ENCODE measurements at places on chromosomes 13 and 19.

GRCh38 chr19:38661996-38662395 lies 14.5 kb downstream of the ACTN4 start:
- DNase-seq = no peak

DNA sequence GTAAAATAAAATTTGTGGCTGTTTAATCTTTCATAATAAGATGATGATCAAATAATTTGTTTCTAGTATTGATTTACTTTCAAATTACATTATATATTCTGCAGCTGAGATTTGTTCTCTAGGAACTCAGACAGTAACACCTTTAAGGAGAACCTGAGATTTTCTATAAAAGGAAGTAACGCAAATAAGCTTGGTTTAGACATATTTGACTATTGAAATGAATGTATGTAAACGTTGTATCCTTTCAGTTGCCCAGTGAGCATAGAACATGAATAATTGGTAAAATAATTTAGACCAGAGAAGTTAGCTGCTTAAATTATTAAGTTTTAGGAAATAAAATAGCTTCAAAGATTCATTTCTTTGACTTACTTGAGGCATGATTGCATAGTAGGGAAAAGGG lies 3.1 kb downstream of the CDK8 start:
- DNase-seq = no peak

GRCh38 chr19:38062959-38063761 lies 156.2 kb downstream of the SIPA1L3 start:
- DNase-seq = peak; percentile 71

DNA sequence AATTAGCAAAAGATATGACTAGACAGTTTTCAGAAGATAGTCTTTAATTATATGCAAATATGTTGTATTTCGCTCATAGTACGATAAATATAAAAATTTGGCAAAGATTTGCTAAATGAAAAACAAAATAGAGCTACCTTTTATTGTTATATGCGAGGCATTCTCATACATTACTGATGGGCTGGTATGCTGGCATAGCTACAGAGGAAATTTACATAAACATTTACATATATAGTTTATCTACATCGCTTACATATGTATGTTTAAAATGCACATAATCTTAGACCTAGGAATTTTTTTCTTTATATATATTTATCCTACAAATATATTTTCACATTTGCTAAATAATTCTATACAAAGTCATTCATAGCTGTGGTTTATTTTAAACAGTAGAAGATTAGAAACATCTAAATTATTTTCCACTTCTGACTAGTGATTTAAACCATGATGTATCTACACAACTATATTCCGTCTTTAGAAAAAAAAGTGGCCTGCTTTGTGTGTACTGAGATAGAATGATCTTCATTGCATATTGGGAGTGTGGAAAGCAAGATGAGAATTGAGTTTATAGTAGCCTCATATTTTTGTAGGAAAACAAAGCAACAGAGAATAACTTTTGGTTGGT lies 1345.0 kb upstream of the SLC10A2 start:
- no peak for DNase-seq

- no peak for DNase-seq
Measured at GRCh38 chr19:38661136-38661535, 13.7 kb downstream of the ACTN4 start.

GRCh38 chr19:2997720-2998119 lies 20.4 kb downstream of the TLE6 start:
- DNase-seq = no peak

DNA sequence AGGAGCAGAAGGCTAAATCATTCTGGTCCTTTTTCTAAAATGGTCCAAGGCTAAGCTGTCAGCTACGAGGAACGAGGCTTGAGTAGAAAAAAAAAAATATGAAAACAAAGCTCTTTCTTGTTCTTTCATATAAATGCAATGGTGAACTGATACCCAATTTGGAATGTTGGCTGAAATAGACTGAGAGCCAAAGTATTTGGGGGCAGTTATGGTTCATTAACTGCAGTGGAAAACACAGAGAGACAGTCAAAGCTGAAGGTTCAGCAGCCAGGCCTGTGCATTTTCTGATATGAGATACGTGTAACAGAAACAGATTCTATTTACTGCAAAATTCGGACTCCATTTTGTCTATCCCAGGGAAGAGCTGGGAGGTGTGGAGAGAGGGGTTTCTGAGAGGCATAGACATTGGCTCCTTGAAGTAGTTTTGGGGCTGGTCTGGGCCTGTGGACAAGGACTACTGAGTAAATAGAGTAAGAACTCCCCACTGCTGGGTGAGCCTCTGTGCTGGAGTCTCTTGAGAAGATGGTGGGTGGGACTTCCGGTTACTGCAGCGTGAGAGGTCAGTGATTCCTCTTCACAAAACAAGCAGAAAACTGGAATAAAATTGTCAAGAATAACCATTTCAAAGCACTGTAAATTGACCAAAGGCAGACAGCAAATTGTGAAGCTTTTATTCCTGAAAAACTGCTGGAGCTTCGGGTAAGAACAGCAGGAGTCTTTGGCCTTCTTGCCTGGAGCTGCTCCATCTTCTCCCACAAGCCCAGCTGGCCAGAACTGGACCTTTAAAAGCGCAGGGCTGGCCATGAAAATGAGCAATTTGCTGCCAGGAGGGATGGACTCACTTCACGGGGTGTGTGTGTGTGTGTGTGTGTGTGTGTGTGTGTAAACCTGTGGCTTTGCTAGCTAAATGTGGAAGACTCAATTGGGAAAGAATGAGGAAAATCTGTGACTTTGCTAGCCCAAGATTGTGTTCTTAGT lies 43.1 kb upstream of the CNMD start:
- no peak for DNase-seq

DNA sequence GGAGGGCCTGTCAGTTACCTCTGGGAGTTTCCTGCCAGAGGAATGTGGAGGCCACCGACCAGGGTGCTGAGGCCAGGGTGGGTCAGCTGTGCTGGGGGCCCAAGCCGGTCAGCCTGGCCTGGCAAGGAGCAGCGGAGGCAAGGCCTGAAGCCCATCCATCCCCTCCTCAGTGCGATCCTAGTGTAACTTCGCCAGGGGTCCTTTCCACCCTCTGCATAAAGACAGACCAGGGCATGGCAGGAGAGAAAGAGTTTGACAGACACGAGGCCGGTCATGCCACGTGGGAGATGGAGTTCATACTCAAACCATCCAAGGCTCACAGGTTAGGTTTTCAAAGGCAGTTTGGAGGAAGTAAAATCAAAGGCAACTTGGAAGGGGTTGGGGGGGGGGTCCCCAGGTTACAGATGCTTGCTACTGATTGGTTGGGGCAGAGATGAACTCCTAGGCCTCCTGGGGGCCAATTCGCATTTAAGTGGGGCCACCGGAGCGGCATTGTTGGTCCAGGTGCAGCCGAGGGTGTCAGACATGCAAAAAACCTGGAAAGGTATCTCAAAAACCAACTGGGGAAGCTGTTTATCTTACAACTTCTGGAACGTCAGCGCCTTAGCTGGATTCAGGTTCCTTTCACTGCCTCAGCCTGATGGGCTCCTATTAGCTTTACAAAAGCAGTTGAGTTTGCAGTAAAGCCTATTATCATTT lies 36.8 kb upstream of the DPRX start:
- no peak for DNase-seq

GRCh38 chr19:4337906-4338440 lies 654 bp downstream of the STAP2 start:
- DNase-seq = no peak

DNA sequence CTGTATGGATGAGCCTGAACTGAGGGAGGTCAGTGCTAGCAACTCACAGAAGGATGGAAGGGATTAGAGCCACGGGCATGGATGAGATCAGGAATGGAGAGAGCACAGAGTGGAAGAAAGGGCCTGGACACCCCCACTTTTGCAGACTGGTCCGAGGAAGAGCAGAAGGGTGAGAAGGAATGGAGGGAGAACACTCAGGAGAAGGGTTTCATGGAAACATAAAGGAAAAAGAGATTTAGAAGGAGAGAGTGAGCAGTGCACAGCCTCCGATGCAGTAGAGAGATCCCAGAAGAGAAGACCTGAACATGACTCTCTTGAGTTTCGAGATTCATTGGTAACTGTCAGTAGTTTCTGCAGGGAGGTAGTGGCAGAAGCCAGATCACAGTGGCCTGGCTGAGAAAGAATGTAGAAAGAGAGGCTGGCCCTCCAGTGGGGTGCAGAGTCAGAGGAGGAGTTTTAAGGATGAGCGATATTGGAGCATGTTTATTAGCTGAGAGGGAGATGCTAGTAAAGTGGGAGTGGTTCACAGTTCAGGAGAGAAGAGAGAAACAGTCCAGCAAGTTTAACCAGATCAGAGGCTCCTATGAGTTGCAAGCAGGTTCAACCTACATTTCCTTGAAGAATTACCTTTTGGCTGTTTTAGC lies 108.9 kb downstream of the ZAR1L start:
- DNase-seq = no peak

- DNase-seq = no peak
Measured at GRCh38 chr19:3175781-3176714, 2.5 kb upstream of the S1PR4 start.

GRCh38 chr13:80203496-80203895 lies 137.4 kb downstream of the SPRY2 start:
- DNase-seq = no peak

DNA sequence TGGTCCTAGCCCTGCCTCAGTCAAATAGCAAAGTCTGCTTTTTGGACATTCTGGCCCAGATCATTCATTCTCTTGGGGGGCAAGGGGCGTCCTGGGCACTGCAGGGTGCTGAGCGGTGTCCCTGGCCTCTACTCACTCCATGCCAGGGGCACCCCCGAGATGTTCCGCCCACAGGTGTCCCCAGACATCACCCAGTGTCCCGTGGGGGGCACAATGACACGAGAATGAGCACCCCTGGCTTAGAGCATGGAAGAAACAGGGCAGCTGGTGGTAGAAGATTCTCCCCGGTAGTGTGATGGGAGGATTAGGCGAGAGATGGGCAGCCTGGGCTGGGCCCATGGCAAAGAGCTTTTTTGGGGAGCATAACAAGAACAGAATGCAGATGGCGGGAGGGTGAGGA lies 5.3 kb upstream of the TLE5 start:
- DNase-seq = no peak

DNA sequence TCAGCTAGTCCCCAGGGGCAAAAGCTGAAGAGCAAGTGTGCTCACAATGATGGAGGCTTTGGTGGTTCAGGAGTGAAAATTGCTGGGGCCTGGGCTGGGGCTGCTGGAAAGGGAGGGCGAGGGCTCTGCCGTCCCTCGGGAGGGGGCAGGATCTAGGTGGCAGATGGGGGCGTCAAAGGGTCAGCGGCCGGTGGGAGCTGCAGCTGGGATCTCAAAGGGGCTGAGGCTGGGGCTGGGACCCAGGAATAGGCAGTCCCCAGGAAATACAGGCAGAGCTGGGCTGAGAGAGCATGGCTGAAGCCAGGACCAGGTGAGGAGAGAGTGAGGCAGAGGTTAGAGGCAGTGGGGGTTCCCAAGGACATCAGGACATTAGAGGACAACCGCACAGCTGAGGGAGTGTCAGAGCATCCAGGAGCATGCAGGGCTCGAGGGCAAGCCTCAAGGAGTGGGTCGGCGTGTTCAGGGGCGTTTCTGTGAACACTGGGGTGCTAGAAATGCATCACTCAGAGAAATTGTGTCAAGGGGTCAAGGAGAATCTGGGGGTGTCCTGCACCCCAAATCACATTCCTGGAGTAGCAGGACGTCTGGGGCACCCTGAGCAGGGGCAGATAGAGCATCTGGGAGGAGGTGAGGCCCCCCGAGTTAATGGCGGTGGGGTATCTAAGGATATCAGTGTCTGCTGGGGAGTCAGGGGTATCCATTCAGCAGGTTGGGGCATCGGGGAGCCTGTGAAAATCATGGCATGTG lies 1.2 kb upstream of the SYNE4 start:
- no peak for DNase-seq

DNA sequence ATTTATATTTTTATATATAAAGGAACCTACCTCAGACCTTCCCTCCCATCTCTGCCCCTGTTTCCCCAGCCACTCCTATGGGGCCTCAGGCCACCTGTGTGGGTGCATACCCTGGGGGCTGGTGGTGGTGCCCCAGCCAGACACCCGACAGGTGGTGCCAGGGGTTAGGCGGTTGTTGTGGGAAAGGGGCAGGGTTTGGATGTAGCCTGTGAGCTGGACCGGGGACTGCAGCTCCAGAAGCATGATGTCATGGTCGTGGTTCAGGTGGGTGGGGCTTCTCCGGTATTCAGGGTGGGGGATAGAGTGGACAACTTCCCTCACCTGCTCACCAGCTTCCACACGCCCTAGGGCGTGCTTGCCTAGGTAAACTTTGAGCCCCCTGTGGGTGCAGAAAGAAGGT lies 5.2 kb downstream of the KLK13 start:
- DNase-seq = no peak

GRCh38 chr19:8858260-8858659 lies 26.1 kb downstream of the MBD3L1 start:
- no peak for DNase-seq

DNA sequence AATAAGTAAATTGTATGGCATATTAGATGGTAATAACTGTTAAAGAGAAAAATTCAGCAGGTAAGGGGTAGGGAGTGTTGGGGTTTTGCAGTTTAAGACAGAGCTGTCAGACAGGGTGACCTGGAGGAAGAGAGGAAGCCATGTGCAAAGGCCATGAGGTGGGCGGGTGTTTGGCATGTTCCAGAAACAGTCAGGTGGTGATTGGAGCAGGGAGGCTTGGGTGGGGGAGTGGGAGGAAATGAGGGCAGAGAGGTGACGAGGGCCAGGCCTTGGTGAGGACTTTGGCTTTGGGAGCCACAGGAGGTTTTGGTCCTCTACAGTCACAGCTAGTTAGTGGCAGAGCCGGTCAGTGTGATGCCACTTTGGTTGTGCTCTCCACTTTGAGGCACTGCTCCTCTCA lies 20.1 kb downstream of the RYR1 start:
- no peak for DNase-seq

DNA sequence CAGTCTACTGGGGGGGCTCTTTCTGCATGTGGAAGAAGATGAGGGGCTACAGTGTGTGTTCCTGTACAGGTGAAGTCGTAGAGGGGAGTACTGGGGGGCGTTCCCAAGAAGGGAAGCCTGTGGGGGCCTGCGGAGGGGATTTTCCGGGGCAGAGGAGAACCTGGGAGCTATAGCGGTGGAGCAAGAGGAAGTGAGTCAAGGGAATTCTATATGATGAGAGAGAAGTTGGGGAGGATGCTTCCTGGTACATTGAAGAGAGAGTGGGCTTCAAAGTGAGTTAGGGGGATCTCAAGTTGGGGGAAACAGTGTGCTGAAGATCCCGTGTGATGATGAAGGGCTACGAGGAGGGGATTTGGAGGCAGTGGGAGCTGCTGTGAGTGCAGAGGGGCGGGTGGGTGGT lies 1.9 kb upstream of the CACNG8 start:
- no peak for DNase-seq

- DNase-seq = no peak
Measured at GRCh38 chr13:28337166-28338005, 157.5 kb downstream of the FLT1 start.

All from BE2C (cell line).